Esophagus squamous epithelium (tissue), 5 donors: ENCODE measurements at places on chromosomes 13 and 19.

DNA sequence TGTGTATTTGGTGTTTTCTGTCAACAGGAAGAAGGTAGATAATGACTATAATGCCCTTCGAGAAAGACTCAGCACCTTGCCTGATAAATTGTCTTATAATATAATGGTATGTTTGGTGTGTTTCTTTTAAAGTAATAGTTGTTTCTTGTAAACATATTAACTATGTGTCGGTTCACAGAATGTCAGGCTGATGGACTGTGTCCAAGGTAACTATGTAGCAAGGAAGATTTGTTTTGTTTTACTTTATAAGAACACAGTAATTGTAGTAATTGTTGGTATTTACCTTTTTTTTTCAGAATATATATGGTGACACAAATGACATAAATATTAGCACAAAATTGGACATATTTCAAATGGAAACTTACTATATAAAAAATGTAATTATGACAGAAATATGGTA, 43.2 kb downstream of the URI1 start:
- H3K27me3 ChIP-seq: no peaks in the 10 kb centered on the region
- H3K36me3 ChIP-seq: peaks cover 34% of the 10 kb centered on the region
- no peak overlapping the region for H3K4me3 ChIP-seq
- no peak overlapping the region for H3K27ac ChIP-seq

GRCh38 chr13:106418556-106418955, 116.9 kb downstream of the EFNB2 start:
- no peak for DNase-seq
- H3K36me3 ChIP-seq: no peaks in the 10 kb centered on the region
- H3K4me1 ChIP-seq: no peaks in the 10 kb centered on the region
- no peak overlapping the region for H3K27ac ChIP-seq

DNA sequence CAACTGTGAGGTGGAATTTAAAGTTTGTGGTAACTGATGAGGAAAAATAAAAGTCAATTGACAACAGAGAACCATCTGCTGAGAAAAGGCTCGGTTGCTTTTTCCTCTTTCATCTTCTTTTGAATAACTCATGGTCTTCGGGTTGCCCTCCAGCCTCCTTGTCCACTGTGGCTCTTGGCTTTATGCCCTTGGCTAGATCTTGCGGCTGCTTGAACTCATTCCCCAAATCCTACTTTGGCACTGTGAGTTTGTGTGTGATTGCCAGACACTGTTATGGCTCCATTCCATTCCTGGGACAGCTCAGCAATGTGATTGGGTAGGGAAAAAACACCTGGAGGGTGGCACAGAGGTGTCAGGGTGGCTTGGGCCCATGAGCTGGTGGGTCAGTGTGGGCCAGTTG, 387.4 kb downstream of the DLEU7 start:
- H3K4me1 ChIP-seq: no peaks in the 10 kb centered on the region
- DNase-seq: no peak
- no peak overlapping the region for H3K4me3 ChIP-seq
- H3K27me3 ChIP-seq: no peaks in the 10 kb centered on the region
- no peaks in the 10 kb centered on the region for H3K36me3 ChIP-seq

- no peak overlapping the region for H3K4me3 ChIP-seq
- no peak overlapping the region for H3K27ac ChIP-seq
Measured at GRCh38 chr13:53398051-53398450, 369.4 kb downstream of the OLFM4 start.

DNA sequence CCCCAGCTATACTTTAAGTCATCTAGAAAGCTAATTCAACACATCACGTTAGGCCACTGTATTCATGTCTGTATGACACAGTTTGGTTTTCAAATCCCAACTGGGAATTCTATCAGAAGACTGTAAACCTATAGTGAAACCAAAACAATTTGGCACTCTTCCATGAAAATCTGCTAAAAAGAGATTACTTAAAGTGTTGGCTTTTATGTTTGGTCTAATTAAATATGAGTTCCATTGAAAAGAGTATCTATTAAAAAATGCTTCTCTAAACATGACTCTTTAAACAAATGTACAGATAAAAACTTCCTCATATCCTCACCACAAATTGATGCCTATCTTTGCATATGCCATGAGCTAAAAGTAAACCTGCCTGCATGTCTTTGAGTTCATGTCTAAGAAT, 25.4 kb downstream of the PCDH9 start:
- no peak for DNase-seq
- H3K36me3 ChIP-seq: no peaks in the 10 kb centered on the region
- H3K4me3 ChIP-seq: no peak overlapping the region
- no peak overlapping the region for H3K27ac ChIP-seq
- no peaks in the 10 kb centered on the region for H3K4me1 ChIP-seq
- no peaks in the 10 kb centered on the region for H3K27me3 ChIP-seq

- no peaks in the 10 kb centered on the region for H3K36me3 ChIP-seq
- H3K27me3 ChIP-seq: no peaks in the 10 kb centered on the region
- DNase-seq: no peak
- no peak overlapping the region for H3K27ac ChIP-seq
- H3K4me1 ChIP-seq: no peaks in the 10 kb centered on the region
Measured at GRCh38 chr13:108044954-108045353, 170.4 kb downstream of the LIG4 start.

DNA sequence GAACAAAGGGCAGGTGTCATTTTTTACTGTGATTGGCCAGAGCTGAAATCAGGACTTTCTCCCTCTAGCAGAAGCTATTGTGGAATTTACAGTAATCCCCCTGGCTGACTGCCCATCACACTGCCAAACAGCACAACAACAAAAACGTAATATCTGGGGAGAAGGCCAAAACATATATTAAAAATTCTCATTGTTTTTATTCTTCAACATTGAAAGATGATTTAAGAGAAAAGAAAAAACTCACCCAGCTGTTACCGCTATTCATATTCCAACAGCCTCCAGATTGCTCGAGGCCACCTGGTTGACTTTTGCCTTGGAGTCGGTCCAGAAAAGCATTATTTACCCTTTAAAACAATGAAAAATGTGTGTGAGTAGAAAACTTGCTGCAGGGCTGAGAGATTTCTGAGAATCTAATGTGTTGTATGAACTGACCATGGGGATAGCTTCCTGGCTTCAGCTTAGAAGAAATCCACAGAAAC, 97.2 kb downstream of the EPSTI1 start:
- peaks cover 28% of the 10 kb centered on the region for H3K4me1 ChIP-seq
- H3K27me3 ChIP-seq: no peaks in the 10 kb centered on the region
- H3K4me3 ChIP-seq: no peak overlapping the region
- no peak for DNase-seq
